Activated CD4-positive, CD25-positive, alpha-beta regulatory T cell treated with anti-CD3 and anti-CD28 coated beads, Interleukin-2, amount 50 U/mL, for 24 hours (primary cell): ENCODE measurements at places on chromosomes 2 and 18.

DNA sequence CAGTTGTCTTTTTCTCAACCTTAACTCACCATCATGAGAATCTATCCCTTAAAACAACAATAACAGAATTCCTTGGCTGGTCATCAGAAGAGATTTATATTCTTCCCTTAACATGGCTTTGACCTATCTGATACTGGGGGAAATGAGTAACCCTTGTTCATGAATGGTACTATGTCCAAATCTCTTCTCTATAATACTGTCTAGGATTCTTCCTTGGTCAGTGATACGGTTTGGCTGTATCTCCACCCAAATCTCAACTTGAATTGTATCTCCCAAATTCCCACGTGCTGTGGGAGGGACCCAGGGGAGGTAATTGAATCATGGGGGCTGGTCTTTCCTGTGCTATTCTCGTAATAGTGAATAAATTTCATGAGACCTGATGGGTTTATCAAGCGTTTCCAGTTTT is 282.0 kb upstream of the SIX2 start:
- no peak for ATAC-seq

- ATAC-seq = no peak
These were observed 269.5 kb downstream of the EIPR1 start for GRCh38 chr2:3108105-3108504.

- ATAC-seq = no peak
These were observed 1014.3 kb upstream of the CDH2 start for GRCh38 chr18:29191263-29191662.

DNA sequence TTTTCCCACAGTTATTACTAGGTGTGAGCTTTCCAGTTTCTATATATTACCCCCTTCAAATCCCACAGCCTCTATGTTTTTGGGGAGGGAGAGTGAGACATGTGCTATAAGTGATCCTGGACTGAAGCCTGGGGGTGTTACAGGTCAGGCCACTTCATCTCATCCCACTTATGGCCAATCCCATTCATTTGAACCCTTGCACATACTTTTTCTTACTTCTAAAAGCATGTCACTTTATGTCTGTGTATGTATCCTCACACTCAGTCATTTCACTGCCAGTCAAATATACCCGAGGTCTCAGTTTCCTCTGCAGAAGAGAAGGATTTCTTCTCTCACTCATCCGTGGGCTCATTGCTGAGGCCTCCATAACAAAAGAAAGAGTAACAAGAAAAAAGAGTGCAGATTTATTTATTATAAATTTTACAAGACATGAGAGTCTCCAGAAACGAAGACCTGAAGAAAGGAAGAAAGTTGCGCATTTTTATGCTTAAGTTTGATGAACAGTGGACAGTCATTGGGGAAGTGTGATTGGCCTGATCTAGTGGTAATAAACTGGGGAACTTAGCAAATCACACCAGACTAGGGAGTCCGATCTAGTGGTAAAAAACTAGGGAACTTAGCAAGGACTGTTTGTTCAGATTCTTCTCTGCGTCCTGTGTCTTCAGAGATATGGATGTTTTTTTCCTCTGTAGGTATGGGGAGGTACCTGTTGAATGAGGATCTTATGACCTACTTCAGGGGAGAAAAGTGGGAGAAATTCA is 52.1 kb downstream of the ICOS start:
- ATAC-seq = no peak
